CD4-positive, alpha-beta memory T cell (primary cell): ENCODE measurements at places on chromosomes 13 and 19. TPM values are rescaled to one million over a fixed set of nuclear protein-coding genes. Genes with fewer than 3 reads are reported as not detected.

DNA sequence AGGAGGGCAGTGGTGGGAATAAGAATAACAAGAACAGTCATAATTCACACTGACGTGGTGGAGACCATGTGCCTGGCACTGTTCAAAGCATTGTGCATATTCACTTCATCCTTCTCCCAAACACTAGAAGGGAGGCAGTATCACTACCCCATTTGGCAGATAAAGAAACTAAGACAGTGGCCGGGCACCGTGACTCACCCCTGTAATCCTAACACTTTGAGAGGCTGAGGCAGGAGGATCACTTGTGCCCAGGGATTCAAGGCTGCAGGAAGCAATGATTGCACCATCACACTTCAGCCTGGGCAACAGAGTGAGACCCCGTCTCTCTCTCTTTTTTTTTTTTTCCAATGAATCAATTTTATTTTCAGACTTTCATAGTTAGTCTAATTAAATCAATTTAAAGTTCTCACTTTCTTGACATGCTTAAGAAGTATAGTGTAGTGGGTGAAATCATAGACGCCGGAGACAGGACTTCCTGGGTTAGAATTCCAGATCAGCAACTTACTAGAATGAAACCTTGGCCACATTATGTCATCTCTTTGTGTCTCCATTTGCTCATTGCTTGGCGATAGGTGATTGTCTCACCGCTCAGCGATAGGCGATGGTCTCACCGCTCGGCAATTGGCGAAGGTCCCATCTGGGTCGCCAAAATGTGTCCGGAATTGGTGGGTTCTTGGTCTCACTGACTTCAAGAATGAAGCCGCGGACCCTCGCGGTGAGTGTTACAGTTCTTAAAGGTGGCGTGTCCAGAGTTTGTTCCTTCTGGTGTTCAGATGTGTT is 5.3 kb upstream of the ATG4D start:
- no peak for DNase-seq

DNA sequence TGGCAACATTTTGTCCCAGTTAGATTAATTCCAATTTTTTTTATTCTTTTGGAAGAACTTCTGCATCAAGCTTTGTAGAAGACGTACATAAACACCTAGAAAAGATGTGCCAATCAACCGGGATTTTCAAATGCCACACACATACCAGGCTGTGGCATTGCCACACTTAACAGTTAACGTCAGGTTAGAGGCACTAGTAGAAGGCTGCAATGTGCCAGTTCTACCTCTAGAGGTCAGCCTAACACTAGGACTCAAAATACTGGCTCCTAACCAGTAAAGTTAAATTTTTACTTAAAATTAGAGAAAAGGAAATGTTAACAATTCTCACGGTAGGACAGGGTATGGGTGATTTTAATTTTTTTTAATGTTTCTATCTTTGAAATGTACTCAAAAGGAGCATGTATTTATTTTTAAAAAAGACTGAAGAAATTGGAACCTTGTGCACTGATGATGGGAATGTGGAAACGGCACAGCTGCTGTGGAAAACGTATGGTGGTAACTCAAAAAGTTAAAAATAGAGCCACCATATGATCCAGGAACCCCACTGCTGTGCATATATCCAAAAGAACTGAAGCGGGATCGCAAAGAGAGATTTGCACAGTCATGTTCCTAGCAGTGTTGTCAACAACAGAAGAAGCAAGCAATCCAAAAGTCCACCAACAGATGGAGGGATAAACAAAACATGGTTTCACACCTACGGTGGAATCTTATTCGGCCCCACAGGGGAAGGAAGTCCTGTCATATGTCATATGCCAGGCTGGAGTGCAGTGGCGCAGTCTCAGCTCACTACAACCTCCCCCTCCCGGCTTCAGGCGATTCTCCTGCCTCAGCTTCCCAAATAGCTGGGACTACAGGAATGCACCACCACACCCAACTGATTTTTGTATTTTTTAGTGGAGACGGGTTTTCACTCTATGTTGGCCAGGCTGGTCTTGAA is 30.3 kb downstream of the CRYL1 start:
- DNase-seq: peak; percentile 62

GRCh38 chr19:38144667-38145066 is 79.4 kb downstream of the DPF1 start:
- no peak for DNase-seq

DNA sequence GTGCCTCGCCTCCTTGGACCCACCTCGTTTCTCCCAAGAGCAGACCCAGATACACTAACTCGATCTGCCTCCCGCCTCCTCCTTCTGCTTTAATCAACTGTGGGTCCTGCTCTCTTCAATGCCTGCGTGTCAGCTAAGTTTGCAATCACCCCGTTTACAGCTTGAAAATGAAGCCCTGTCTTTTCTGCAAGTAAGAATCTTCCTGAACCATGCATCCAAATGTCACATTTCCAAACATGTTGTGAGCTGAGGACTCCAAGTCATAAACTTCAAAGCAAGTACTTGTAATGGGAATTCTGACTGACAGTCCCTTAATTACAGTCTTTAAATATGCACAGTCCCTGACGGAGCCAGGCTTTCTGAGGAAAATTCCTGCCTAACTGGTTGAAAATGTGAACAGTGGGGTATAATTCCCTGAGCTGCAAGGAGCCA is 154.9 kb upstream of the UQCRFS1 start:
- DNase-seq: no peak

DNA sequence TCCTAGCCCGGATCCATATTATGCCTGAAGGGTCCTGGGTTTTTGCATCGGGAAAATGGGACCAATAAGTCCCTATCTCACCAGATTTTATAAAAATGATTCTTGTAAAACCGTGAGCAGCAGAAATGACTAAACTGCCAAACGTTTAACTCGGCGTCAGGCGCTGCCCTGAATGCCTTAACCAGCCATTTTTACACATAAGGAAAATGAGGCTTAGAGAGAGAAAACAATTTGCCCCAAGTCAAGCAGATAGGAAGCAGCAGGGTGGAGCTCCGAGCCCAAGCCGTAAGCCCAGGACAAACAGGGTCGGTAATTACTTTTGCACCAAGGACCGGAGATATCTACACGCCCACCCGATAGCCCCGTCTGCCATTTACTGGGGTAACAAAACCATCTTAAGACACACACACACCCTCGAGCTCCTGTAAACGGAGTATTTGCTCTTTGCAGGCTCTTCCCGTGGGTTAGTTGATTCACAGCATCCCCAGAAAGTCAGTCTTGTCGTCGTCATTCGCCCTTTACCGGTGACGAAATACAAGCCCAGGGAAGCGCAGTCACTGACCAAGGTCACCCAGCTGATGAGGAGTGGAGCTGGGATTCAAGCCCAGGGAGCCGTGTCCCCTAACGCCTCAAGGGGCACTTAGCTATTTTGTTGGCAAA is 16.0 kb upstream of the MRI1 start:
- DNase-seq: no peak

DNA sequence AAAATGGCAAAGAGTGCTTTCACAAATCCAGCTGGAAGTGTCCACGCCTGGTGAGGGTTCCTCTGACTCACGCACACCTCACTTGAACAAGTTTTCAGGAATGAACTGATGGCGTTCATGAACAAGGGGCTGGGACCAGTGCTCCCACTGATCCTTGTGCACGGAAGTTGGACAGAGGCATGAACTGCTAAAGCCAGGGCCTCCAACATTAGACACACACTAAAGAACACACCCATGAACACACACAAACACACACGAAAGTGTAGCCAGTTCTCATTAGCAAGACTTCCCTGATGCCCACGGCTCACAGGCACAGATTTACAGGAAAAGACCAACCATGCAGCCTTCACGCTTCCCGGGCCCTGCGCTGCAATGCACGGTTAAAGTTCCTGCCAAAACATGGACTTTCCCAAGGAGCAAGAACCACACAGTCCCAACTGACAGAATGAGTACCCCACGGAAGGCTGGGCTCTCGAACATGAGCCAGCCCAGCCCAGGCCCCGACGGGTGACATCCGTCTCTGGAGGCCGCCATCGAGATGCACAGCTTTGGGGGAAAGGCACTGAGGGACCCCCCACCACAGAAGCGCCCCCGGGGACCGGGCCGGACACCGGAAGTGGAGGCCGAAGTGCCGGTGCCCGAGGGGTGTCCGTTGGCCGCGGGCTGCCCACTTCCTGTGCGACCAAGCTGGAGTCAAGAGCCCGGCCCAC is 808 bp downstream of the DNMT1 start:
- DNase-seq: no peak

GRCh38 chr13:98632961-98633360 is 56.1 kb upstream of the STK24 start:
- DNase-seq: no peak

- no peak for DNase-seq
These were observed 390.5 kb upstream of the HTR2A start for GRCh38 chr13:47287291-47287751.

DNA sequence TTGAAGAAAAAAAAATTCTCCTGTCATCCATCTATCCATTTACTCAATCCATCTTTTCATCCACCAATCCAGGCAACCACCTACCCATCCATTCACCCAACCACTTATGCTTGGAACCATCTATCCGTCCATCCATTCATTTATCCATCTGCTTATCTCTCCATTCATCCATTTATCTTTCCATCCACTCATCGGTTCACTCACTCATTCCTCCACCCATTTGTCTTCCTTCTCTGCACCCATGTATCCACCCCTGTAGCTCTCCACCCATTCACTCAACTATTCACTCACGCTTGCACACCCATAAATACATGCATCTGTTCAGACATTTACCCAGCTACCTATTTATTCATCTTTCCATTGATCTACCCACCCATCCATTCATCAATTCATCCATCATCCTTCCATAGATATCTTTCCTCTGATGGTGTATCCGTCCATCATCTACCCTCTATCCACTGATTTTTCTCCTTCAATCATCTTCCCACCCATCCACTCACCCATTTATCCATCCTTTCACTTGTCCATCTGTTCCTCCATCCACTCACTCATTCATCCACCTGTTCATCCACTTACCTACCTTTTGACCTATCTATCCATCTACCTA is 9.5 kb downstream of the NPHS1 start:
- DNase-seq: no peak

DNA sequence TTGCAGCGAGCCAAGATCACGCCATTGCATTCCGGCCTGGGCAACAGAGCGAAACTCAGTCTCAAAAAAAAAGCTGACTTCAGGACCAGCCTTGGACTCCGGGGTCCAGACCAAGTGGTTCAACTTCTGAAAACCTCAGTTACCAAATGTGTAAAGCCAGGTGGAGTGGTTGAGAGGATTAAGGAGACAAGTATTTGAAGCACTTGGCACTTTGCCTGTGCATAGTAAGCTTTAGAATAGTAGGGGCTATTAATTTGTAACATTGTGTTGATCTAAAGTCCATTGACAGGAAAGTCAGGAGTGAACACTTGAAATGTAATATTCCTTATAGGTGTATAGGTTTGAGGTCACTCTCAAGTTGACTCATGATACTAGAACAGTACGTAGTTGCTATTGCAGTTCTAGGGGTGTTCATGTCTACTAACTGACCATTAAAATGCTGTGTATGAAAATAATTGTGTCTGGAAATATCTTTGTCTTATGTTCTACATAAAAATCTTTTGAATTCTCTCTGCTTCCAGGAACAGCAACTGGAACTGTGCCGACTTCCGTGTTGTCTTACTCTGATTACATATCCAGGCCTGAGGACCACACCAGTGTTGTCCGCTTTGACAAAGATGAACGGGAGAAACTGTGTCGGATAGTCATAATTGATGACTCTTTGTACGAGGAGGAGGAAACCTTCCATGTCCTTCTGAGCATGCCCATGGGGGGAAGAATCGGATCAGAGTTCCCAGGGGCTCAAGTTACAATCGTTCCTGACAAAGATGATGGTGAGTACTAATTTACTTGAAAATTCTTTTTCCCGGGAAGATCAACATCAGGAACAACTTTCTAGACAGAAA is 97.4 kb downstream of the FREM2 start:
- DNase-seq: no peak

DNA sequence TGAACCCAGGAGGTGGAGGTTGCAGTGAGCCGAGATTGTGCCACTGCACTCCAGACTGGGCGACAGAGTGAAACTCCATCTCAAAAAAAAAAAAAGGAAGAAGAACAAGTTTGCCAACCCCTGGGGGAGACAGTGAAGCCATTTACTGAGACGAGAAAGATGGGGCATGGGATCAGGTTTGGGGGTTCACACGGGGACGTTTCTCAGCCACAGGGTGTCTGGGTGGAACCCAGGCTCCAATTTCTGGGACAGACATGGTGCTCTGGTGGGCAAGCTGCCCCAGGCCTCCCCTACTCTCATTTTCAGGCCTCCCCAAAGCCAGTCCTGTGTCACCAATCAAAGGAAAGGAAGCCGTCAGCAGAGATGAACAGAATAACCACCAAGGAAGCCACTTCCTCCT is 13.4 kb downstream of the HSH2D start:
- DNase-seq: no peak

DNA sequence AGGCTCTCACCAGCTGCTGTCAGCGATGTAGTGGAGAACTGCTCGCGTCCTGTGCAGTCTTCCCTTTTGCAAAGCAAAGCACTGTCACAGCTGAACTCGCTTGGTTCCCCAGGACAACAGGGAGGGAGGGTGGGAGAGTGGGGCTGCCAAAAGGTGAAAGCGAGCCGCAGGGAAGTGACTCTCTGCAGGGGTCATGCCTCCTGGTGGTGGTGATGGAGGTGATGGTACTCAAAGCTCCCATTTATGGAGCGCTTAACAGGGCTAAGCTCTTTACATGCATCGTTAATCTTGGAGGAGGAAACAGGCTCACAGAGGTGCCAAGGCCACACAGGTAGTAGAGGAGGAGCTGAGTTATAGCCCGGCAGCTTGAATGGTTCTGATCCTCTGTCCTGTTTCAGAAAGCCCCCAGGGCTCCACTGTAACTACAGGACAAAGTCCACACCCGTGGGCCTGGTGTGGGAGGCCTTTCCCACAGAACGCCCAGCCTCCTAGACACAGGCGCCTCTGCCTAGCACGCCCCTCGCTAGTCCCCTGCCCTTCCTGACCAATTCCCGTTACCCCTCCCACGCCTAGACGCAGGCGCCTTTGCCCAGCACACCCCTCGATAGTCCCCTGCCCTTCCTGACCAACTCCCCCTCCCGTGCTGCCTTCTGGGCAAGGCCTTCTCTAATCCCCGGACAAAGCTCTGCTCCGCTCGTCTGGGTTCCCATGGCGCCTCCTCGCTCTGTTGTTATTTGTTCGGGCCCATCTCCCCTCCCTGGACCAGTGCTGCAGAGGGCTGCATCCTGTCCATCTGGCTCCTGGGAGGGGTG is 10.7 kb downstream of the PPP1R37 start:
- DNase-seq: peak; percentile 25

The TEX26 gene
- not detected for total RNA-seq

The IFNL1 gene
- not detected for total RNA-seq

The CYP2A7 gene
- total RNA-seq: not detected

The ADM5 gene
- total RNA-seq: 4.0 TPM

The KLHL1 gene
- total RNA-seq: not detected

The LHB gene
- total RNA-seq: not detected

The HCST gene
- 75.2 TPM for total RNA-seq

The SYCN gene
- not detected for total RNA-seq

The KLF2 gene
- total RNA-seq: 437 TPM
